ENCODE measurements at places on chromosomes 12 and 14. TPM values are rescaled to one million over a fixed set of nuclear protein-coding genes. Genes with fewer than 3 reads are reported as not detected.

- DNase-seq = no peak
- H3K27ac ChIP-seq = peak overlapping the region; percentile 97
- no peak overlapping the region for H3K4me3 ChIP-seq
- no peaks in the 10 kb centered on the region for H3K36me3 ChIP-seq
Observed at GRCh38 chr12:93126069-93126474, 197.0 kb upstream of the EEA1 start.

CHGA gene
- total RNA-seq = not detected

CYP27B1 gene
- total RNA-seq = 1.5 TPM

DNA sequence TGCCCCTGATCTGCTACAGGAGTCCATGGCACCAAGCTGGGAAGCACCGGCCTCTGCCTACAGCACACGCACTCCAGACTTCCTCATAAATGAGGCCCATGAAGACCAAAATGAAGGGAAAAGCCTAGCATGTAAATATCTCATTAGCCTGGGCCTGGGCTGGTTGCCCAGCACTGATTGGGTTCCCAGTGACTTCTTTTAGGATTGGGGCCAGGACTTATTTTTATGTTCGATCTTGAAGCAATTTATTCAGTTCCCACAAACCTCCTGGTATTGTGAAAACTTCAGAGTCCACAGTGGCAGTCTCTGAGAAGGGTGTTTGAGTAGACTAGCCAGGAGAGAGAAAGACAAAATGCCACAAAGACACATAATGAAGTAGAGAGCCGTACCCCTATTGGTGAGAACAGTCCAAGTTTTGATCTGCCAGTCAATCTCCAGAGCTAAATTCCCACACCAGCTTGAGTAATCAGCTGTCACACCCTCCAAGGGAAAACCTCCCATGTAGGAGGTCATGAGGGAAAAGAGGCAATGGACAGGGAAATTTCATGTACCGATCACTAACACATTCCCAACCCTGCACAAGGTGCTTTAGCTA lies 78.2 kb downstream of the PHLDA1 start:
- H3K36me3 ChIP-seq = no peaks in the 10 kb centered on the region
- no peak overlapping the region for H3K4me3 ChIP-seq
- no peak for DNase-seq
- H3K27me3 ChIP-seq = no peaks in the 10 kb centered on the region

DNA sequence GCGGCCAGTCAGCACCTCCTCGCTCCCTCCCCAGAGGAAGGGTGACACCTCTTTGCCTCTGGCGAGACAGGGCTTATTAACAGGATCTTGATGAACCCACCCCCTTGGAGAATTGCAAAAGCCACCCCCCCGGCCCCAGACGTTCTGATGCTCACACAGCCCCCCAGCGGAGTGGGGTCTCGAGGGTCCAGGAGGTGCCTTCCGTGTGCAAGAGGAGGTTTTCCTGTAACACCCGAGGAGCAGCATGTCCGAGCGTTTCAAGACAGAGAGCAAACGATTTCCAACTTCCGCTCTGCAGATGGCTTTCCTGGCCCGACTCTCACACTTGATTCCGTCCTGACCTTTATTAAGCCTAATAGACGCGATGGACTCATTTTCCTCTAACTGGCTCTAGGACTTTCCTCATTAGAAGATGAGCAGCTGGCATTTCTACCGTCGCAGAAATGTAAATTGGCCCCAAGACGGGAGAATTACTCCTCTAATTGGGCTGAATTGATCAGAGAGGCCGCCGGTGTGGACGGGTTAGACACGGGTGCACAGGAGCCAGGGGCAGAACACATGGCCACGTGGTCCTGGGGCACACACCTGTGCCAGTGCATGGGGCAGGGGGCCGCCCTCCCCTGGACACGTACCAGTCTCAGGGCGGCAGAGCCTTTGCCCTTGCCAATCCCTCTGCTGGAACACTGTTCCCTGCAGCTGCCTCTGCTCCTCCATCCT lies 84.4 kb downstream of the NOC4L start:
- no peaks in the 10 kb centered on the region for H3K27me3 ChIP-seq
- no peak overlapping the region for H3K4me3 ChIP-seq
- DNase-seq = peak; percentile 68
- no peaks in the 10 kb centered on the region for H3K4me1 ChIP-seq
- no peaks in the 10 kb centered on the region for H3K36me3 ChIP-seq
- H3K27ac ChIP-seq = no peak overlapping the region

DNA sequence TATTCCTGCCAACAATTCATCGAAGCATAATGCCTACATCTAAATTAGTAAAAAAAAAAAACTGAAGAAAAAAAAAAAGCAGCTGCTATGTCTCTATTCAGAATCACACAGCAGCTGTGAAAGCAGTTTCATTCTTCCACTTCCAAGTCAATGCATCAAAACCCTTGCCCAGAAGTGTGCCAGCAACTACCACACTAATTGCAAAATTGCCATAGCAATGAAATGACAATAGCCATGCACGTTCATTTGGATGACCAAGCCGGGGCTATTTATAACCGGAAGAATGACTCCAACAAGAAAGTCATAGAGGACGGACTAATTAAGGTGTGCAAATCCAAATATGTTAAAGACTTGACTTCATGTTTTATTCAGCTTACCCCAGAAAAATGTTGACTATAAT lies 42.5 kb downstream of the SLC2A13 start:
- no peak for DNase-seq
- no peaks in the 10 kb centered on the region for H3K4me1 ChIP-seq
- H3K36me3 ChIP-seq = no peaks in the 10 kb centered on the region
- H3K27me3 ChIP-seq = no peaks in the 10 kb centered on the region
- H3K4me3 ChIP-seq = no peak overlapping the region

DNA sequence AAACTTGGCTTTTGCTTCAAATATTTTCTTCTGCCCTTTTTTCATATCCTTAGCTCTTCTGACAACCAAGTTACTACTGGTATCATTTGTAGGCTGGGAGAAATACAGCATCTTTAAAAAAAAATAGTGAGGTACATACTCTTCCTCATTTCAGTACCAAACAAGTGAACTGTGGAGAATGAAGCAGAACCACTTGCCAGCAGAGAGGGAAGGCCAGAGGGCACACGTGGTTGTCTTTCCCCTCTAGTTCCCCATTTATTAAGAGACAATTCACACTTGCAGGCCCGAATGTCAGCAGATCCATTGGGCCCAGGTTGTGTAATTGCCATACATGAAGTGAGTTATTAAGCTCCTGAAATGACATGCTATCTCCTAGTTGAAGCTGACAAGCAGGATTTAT lies 3.2 kb downstream of the SUSD6 start:
- H3K36me3 ChIP-seq = no peaks in the 10 kb centered on the region
- H3K27ac ChIP-seq = no peak overlapping the region
- peaks cover 3% of the 10 kb centered on the region for H3K4me1 ChIP-seq
- no peaks in the 10 kb centered on the region for H3K27me3 ChIP-seq

AQP5 gene
- not detected for total RNA-seq
